ENCODE measurements at places on chromosomes 1 and 21.

DNA sequence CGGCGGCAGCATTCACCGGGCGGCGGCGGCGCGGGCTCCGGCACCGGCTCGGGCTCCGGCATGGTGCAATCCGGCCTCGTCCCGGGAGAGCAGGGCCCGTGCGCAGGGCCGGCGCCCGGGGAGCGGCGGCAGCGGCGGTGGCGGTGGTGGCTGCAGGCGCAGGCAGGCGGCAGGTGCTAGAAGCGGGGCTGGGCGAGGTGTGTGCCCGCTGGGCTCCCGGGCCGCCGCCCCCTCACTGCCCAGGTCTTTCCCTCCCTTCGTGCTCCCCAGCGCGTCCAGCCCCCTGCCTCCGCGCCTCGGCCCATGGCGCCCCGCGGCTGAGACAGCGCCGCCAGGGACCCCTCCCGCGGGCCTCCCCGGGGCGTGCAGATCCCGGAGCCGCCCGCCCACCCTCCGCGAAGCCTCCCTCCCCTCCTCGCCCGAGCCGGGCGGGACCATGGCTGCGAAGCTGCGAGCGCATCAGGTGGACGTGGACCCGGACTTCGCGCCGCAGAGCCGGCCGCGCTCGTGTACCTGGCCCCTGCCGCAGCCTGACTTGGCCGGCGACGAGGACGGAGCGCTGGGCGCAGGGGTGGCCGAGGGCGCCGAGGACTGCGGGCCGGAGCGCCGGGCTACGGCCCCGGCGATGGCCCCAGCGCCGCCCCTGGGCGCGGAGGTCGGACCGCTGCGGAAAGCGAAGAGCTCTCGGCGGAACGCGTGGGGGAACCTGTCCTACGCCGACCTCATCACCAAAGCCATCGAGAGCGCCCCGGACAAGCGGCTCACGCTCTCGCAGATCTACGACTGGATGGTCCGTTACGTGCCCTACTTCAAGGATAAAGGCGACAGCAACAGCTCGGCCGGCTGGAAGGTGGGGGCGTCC lies 492 bp downstream of the FOXO6 start:
- no peak for DNase-seq

GRCh38 chr1:40855513-40855912 lies 6.7 kb downstream of the CITED4 start:
- no peak for DNase-seq

GRCh38 chr1:159663552-159663951 lies 50.8 kb downstream of the CRP start:
- no peak for DNase-seq

DNA sequence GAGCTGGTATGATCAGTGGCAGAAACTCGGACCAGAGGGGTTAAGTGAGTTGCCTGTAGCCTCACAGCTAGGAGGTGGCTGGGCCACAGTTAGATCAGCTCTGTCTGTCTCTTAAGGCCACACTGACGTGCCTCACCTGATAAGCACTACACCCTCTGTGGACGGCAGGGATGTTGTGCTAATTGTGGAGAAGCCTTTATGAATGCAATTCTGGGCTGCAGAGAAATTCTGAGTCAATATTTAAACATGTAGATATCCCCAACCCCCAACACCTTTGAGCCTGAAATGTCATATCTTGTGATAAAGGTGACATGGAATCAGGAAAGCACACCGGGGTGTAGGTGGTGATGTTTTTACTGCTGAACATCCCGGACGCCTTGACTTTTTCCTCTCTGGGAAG lies 88.3 kb downstream of the KCNJ6 start:
- DNase-seq, result no peak

DNA sequence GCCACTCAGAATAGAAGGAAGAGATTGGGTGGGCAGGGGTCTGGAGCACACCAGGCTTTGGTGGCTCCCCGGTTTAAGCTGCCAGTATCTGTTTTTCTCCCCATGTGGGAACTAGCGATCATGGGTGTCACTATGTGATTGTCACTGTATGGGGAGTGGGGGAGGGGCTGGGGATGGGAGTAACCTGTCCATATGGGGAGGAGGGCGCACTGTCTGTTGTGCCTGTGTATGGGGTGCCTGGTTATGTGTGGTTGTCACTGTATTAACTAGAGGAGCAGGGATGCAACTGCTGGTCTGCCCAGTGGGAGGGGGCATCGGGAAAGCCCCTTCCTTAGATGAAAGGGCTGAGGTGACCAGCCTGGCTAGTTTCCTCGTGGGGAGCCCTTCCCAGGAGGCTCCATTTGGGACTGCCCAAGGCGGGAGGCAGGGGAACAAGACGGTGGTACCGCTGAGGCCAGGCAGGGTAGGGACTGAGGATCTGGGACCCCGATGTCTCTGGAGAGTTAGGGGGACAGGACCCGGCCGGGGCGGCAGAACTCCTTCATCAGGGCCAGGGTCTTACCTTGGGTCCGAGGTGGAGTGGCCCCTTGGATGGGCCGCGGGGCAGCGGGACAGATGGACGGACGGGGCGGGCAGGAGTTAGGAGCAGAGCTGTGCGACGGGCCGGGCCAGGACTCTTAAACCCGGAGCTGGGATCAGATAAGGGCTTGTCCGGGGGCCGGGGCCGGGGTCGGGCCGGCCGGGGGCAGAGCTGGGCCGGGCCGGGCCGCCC lies at the start of gene KCNJ10:
Gene KCNJ10 (minus strand): TSS at position 701 of the 772 bp plus-strand sequence. CDS start 27,628 bp downstream, outside the sequence.
- DNase-seq, result no peak

DNA sequence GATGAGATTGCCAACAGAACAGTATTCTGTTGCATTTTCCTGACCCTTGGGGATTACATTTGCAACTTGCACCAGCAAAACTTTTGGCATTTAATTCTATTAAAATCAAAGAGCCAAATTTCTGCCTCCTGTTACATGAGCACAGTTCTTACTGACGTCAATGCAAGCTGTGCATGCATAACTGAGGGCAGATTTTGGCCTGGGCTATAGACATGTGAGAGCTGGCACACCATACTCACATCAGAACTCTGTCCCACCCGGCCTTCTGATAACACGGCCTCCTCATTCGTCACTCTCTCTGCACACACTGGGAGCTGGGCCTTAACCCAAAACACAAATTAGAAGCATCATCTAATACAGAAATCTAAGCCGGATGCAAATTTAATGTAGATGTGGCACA lies 31.5 kb downstream of the PAPPA2 start:
- DNase-seq, result no peak

DNA sequence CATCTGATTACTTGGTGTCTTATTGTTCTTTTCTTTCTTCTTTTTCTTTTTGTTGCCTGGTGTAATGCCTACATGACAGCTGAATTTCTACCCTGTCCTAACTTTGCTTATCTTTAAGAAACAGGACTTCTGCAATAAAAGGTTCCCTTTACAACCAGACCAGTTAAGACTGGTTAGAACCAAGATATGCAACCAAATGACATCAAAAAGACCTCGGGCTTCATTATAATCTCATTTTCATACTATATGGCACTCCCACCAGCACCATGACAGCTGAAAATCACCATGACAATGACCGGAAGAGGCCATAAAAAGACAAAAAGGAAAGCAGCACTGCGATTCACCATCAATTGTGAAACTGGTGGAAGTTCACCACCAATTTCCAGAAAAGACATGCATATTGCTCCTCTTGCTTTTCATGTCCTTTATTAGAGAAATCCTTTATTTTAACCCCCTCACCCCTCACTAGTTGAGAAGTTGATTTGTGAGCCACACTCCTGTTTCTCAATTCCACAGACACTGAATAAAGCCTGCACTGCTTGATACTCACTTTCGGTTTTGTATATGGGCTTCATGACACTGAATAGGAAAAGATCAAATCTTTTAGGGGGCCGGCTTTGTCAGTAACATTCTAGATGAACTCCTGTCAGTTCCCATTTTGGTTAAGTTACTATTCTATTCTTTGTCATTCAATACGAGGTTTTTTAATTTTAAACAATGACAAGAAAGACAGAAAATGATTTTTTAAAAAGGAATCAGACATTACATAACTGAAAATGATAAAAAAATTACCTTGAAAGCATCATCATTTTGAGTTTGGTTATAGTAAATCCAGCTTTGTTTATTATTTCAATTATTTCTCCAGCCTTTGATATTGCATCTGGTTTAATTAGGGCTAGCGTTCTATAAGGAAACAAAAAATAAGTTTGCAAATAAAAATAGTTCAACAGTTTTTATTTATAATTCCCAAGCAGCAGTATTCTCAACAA lies 58.1 kb downstream of the NME7 start:
- DNase-seq, result no peak

- no peak for DNase-seq
Observed at GRCh38 chr1:182968836-182969734, 16.1 kb upstream of the SHCBP1L start.

DNA sequence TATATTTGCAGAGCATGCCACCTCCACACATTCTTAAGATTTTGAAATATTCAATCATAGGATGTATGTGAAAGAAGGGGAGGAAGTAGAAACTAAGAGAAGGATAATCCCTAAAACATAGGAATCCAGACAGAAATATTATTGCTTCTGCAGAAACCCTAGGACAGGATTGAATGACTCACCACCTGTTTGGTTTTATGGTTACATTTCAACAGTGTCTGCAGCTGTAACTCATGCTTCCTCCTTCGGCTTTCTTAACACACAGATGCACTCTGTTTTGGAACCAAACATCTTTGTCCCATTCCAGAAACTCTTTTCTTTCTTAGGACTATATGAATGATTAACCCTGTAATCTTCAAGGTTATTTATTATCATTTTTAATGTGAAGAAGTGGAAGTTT lies 20.7 kb downstream of the RGS7 start:
- no peak for DNase-seq

- DNase-seq, result no peak
Observed at GRCh38 chr1:98672189-98672588, 10.7 kb downstream of the SNX7 start.

GRCh38 chr1:175237389-175237788 lies 44.8 kb upstream of the KIAA0040 start:
- no peak for DNase-seq

GRCh38 chr1:65793359-65793732 lies 651 bp downstream of the PDE4B start:
- DNase-seq, result no peak

GRCh38 chr1:154859151-154859785 lies 10.8 kb downstream of the KCNN3 start:
- no peak for DNase-seq

- DNase-seq, result no peak
Observed at GRCh38 chr1:40539338-40539737, 7.9 kb downstream of the ZNF684 start.

DNA sequence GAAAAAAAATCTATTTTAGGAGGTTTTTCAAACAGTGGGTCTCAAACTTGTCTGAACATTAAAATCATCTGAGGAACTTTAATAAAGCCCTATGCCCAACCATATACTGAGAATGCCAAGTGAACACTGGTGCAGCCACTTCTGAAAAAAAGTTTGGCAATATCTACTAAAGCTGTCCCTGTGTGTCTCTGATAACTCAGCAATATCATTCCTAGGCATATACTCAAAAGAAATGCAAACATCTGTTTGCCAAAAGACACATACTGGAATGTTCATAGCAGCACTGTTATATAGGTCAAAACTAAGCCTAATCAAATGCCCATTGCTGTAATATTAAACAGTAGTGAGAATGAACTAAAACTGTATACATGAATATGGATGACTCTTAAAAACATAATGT lies 74.2 kb upstream of the RGS4 start:
- no peak for DNase-seq

- DNase-seq, result no peak
Observed at GRCh38 chr1:165426745-165427144, 18.2 kb downstream of the RXRG start.

GRCh38 chr1:91759076-91759475 lies 126.9 kb downstream of the TGFBR3 start:
- no peak for DNase-seq

DNA sequence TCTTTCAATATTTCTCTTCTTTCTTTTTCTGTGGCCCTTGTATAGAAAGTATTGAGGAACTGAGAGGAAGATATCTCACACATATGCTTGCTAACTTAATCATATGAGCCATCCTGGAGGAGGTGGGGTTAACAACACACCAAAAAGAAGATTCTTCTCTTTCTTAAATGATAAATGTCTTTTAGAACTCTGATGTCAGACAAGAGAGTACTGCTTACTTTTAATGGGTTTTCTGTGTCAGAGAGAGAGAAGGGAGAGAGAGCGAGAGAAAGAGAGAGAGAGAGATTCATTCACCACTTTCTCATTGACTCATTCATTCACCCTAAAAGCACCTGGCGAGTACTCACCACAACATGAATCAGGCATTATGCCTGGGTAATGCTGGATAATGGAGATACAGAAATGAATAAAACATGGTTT lies 250.3 kb upstream of the SGIP1 start:
- no peak for DNase-seq

DNA sequence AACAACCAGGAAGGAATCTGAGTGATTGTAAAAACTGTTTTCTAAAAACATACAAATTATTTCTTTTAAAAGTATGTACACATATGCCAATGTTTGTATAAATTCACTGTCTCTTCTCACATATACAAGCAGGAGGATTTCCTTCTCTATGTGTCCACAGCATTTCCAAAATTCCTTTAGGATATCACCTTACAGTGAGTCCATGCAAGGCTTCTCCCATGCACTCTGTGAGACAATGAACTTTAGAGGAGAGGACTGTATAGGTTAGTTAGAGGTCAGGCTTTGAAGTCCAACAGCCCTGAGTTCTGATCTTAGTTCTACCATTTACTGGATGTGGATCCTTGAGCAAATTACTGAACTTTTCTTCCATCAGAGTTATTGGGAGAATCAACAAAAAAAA lies 34.1 kb upstream of the USH2A start:
- no peak for DNase-seq

- no peak for DNase-seq
Observed at GRCh38 chr1:19062258-19063029, 106.0 kb upstream of the IFFO2 start.

GRCh38 chr1:78519446-78519845 lies 28.7 kb downstream of the PTGFR start:
- no peak for DNase-seq

DNA sequence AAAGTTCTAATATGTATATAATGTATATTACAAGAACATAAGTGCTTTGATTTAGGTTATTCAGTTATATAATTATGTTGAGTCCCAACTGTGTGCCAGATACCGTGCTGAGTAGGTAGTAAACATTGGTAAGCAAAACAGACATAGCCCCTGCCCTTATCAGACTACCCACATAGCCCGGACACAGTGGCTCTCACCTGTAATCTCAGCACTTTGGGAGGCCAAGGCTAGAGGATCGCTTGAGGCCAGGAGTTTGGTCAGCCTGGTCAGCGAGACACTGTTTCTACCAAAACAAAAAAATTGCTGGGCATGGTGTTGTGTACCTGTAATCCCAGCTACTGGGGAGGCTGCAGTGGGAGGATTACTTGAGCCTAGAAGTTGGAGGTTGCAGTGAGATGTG lies 30.7 kb downstream of the RNF11 start:
- DNase-seq, result no peak

DNA sequence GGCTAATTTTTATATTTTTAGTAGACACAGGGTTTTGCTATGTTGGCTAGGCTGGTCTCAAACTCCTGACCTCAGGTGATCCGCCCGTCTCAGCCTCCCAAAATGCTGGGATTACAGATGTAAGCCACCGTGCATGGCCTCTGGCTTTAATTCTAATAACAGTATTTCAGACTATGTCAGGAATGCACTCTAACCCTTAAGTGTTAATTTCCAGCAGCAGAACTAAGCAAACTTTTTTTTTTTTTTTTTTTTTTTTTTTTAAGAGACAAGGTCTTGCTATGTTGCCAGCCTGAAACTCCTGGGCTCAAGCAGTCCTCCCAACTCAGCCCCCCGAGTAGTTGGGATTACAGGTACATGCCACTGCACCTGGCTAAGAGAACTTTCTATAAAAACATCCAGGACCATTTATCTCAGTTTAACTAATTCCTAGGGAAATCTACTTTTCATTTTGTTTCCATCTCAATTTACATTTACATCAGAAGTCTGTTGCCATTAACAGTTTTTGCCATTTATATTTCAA lies 6.5 kb downstream of the DCAF8 start:
- DNase-seq, result no peak

- no peak for DNase-seq
Observed at GRCh38 chr1:19739628-19740027, 60.1 kb downstream of the TMCO4 start.
